ENCODE measurements at places on chromosomes 5 and 9.

DNA sequence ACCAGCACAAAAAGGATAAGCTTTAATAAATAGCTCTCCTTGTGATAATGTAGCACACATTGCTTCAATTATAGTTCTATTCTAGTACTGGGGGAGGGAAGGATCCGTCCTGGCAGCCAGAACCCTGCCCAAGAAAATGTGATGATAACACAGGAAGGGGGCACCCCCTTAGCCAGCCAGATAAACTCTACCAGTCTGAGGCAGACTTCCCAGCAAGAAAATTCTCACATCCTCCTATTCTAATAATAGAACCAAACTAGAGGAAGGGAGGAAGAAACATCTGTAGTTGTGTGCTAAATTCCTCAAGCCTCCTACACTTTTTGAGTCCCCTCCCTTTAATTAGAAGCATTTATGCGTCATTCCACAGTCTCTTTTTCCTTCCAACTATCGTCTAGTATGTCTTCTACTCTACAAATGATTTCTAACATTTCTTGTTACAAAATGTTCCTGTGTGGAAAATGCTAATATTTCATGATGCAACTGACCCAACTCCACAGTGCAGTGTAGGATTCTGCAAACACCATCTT is 261.0 kb downstream of the SEMA5A start:
- no peak for DNase-seq

GRCh38 chr9:94603259-94604160 is 9.9 kb upstream of the FBP2 start:
- DNase-seq = peak; percentile 52

DNA sequence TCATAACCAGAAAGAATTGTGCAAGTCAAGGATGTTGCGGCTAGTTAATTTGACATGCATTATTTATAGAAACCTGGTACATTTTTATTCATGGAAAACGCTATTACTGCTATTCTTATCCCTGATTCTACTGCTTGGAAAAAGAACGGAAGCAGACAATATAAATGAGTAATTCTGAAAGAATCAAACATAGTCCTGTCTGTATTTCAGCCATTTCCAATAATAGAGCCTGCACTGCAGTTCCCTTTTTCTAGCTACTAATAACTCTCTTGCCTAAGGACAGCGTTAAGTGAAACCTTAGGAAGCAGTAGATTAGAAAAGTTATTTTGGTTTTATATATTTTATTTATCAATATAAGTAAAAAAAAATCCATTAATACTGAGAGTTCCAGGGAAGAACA is 414.9 kb downstream of the CYLC2 start:
- DNase-seq = no peak

DNA sequence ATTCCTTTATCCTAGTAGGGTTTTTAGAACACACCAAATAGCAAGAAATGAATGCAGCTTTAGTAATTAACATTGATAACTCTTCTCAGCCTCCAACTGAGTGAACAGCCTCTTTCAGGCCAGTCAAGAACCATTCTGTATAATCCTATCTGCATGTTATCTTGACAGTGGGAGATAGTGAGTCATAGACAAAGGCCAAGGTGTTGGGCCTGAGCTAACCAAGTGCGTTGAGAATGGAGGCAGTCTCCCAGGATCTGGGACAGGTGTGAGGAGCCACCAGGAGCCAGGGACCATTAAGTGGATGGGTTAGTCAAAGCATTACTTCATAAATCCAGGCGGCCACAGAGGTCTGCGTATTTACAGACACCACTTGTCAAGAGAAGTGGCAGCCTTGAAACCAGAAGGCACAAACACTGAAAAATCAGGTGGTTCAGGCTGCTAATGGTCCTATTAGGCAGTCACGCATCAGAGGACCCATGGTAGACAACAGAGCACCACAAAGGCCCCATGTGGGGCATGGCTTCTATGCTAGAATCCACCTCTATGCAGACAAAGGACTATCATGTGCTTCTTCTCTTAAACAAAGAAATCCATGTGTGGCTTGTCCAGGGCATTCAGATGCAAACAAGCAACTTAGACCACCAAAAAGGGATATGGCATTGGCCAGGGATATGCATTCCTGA is 409.7 kb upstream of the PIK3R1 start:
- DNase-seq = no peak

GRCh38 chr5:17426104-17426749 is 71.8 kb upstream of the TAF11L2 start:
- no peak for DNase-seq

GRCh38 chr5:80071510-80072021 is 36.4 kb downstream of the THBS4 start:
- DNase-seq = no peak

- no peak for DNase-seq
Measured at GRCh38 chr5:179307931-179308471, 37.3 kb downstream of the ADAMTS2 start.

DNA sequence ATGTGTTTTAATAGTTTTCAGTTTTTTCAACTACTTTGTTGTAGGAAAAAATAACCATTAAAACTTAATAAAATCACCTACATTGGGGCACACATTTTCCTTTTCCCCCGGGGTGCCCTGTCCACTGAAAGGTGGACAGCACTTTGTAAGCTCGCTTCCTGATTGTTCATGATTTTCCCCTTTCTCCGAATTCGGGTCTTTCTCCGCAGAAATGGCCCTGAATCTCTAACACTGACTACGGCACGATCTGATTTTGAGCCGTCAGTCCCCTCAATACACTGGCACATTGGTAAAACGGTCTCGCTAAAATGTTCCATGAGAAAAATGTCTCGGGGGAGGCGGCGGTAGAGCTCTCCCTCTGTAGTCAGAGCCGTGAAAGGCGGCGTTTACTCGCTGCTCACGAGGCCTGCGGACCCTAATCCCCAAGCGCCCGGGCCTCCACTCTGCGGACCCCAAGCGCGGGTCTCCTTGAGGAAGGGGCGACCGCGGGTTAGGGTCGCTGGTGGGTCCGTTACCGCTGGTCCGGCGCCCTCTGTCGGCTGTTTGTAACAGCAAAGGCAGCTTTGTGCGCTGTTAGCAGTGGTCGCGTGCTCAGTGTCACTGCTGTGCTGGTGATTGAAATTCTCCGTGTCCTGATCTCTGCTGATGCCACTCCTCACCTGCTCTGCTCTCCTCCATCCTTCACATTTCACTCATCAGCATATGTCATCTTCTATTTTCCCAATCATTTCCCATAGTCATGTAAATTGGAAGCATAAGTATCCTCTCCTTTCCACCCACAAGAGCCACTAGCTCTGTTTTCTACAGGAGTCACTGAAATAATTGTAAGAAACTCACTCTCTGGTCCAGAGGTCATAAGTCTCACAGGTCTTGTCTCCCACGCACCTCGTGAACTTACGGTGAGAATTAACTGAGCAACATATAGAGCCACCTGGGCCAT is 10.8 kb upstream of the IFNA2 start:
- DNase-seq = peak; percentile 18

DNA sequence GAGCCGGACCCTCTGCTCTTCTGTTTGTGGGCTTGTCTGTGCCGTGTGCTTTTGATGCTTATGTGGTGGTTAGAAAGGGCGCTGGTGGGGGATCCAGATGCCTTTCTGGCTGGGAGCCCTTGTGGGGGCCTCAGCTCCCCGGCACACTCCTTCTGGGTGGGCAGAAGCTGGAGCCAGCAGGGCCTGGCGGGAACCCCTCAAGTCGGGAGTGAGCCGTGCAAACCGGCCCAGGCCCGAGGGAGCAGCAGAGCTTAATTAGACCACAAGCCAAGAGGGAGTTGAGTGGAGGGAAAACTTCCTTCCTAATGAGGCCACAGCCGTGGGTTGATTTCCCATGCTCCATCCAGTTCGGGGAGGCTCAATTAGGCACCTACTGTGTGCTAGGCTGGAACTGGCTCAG is 76.0 kb upstream of the RNU6ATAC start:
- DNase-seq = no peak

- no peak for DNase-seq
Measured at GRCh38 chr5:139140591-139141071, 57.5 kb downstream of the SIL1 start.

DNA sequence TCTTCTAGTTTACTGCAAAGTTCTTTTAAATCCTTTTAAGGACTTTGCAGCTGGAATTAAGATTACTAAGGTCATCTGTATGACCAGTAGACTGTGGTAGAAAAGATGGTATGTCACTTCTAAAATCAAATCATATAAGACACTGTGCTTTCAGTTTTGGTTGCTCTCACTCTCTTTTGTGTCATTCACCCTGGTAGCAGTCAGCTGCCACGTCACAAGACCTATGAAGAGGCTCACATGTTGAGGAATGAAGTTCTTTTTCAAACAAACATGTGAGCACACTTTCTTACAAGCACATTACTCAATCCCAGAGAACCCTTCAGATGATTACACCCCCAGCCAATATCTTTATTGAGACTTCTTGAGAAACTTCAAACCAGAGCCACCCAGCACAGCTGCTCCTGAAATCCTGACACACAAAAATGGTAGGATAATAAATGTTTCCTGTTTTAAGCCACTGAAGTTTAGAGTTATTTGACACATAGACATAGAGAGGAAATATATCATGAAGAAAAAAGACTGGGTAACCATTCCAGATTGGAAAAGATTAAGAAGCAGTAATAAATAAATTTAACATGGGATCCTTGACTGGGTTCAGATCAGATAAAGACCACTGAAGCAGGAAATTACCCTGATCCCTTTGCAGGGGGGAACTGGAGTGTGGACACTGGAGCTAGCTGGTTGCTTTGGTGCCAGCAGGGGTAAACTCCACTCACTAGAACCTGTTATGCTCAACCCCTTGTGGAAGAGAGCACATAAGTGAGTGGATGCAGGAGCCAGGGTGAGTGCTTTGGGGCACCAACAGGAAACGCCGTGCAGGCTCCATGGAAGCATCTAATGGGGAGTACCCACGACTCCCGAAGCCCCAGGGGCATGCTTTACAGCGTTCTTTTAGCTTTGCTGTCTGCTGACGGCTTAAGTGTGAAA is 64.1 kb downstream of the SLCO4C1 start:
- no peak for DNase-seq

DNA sequence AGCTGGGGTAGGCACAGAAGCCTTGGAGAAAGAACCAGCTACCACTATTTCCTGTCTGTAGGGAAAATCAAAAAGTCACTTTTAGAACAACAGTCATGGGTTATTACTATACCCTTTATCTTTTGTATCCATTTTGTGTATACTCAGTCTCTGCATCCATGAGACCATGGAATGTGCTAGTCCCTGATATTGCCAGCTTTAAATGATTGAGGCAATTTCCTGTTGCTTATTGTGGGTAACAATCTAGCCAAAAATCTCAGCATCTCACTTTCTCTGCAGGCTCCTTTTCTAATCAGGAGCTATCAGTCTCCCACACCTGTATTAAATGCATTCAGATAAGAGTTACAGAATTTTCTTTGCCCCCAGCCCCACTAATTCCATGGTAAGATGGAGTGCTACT is 968 bp upstream of the KDM3B start:
- DNase-seq = no peak

- no peak for DNase-seq
Measured at GRCh38 chr5:113320273-113320780, 114.5 kb downstream of the TSSK1B start.

GRCh38 chr5:171478946-171479775 is 59.7 kb downstream of the FGF18 start:
- DNase-seq = no peak

DNA sequence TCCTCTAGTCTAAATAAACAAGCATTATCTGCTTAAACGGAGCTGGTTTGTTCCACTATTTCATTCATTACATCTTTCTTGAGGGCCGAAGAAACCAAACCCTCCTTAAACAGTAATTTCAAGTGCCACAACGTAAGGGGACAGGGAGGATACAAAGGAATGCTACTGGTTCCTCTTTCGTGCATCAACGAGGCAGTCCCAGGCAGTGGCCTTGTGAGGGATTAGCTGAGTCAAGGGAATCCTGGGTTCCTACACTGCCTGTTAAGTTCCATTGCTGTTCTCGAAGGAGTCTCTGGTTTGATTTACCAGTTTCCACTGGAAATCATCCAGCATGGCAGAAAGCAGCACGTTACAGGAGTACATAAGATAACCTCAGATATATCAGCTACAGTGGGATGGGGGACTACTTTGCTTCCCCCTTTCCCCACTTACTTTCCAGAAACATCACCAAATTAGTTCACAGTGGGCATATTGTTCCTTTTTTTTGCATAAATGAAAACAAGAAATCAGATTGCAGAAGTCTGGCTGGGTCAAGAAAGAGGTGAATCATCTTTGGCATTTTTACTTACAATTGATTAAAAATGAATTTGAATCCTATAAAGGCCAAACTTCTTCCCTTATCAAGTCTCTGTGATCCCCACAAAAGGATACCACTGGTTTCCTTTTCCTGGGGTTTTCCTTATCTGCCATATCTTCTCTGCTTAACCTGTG is 2.5 kb upstream of the RANBP3L start:
- no peak for DNase-seq

- no peak for DNase-seq
Measured at GRCh38 chr9:4145482-4145881, 154.4 kb downstream of the GLIS3 start.

GRCh38 chr5:143456952-143457547 is 53.6 kb upstream of the NR3C1 start:
- no peak for DNase-seq

- DNase-seq = no peak
Measured at GRCh38 chr5:170963521-170963920, 101.7 kb downstream of the RANBP17 start.

GRCh38 chr9:101479338-101480030 is 43.9 kb upstream of the ALDOB start:
- DNase-seq = no peak

GRCh38 chr9:77435688-77436087 is 212.4 kb downstream of the GNA14 start:
- no peak for DNase-seq

GRCh38 chr5:176474476-176474875 is 26.3 kb downstream of the FAF2 start:
- DNase-seq = no peak

DNA sequence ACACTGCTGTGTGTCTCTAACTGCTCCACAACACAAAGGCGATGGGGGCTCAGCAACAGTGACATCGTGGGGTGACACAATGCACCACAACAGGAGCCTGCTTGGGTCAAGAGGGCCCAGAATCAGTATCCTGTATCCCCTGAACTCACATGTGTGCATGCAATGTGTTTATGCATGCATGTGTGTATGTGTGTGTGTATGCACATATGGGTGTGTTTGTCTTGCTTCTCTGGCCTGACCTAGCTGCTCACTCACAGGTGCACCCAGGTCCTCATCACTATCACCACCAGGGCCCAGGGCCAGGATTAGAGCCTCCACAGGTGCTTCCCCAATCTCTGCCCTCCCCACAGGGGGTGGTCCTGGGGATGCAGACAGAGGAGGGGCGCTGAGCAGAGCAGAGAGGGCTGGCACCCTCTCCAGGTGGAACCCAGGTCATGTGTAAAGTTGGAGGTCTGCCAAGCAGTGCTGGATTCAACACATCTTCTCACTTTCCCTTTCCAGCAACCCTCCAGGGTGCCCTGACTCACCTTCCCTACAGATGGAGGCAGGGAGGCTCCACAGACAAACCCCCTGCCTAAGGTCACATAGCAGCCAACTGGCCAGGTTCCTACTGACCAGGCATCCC is 18.1 kb upstream of the ZNF484 start:
- DNase-seq = no peak

GRCh38 chr9:95511952-95512708 is 4.6 kb downstream of the PTCH1 start:
- DNase-seq = no peak

GRCh38 chr5:39624890-39625289 is 200.1 kb upstream of the DAB2 start:
- no peak for DNase-seq

GRCh38 chr5:7242118-7242710 is 153.7 kb upstream of the ADCY2 start:
- no peak for DNase-seq

GRCh38 chr5:141496038-141496437 is 7.2 kb downstream of the PCDHGC5 start:
- no peak for DNase-seq
